ENCODE measurements at places on chromosomes 4 and X.

GRCh38 chr4:5050520-5051277, 581 bp upstream of the STK32B start:
- DNase-seq: no peak

- DNase-seq: no peak
Measured at GRCh38 chr4:13612569-13612968, 15.0 kb downstream of the BOD1L1 start.

DNA sequence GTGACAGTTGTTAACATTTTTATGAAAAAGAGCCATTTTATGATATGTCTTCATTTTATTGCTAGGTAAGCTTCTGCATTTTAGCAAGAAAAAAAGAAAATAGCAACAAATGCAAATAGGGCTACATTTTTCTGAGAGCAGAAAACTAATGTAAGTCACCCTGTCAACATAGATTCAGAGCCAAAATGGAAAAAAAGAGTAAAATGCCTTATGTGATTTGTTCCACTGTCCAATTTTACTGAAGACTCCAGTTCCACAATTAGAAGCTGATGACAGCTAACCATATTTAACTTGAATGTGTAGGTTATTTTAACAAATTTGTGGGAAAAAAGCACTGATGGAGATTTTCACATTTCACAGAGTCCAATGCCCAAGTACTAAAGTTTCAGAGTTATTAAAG, 772.3 kb downstream of the FAT4 start:
- no peak for DNase-seq

GRCh38 chr4:97900229-97900628, 243.0 kb downstream of the STPG2 start:
- DNase-seq: no peak

DNA sequence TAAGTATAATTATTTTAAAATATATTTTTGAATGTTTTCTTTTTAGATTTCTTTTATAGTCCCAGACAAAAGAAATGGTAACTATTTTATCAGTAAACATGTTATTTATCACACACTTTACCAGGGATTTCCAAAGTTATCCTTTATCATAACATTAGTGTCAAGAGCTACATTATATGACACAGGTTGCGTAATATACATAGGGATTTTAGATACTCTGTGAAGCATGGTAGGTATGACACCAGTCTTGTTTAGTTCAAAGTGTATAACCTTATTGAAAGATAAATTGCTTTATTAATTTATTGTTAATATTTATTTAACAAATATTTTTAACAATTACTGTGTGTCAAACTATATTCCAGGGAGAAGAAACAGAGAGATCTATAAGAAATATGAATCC, 163.3 kb upstream of the PABPC4L start:
- DNase-seq: no peak

DNA sequence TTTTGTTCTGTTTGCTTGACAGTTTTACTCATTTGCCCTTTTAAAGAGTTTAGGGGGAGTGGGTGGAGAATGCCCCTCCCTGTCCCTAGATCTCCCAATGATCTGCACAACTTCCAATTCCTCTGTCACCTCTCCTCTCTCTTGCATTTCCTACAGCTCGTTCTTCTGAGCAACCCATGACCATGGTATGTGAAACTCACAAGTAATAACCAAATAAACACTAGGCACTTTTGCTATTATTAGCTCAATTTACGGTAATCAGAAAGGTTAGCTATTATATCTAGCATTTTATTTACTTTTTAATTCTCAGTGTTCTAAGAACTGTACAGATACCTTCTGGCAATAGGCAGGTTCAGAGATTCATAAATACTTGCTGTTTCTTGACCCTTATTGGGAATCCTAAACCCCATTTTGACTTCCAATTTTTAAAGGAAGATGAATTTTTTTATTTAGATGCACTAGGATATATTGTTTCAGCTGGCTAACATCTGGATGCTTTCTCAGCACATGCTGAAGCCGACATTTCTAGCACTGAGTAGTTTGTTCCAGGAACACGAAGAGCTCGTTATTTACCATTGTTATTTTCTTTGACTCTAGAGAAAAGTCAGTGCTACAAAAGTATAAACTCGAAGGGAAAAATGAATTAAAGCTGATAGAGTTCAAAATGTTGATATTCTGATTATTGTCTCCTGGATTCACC, 194.7 kb upstream of the TLL1 start:
- DNase-seq: no peak

GRCh38 chr4:151631349-151631748, 129.5 kb downstream of the GATB start:
- DNase-seq: no peak

DNA sequence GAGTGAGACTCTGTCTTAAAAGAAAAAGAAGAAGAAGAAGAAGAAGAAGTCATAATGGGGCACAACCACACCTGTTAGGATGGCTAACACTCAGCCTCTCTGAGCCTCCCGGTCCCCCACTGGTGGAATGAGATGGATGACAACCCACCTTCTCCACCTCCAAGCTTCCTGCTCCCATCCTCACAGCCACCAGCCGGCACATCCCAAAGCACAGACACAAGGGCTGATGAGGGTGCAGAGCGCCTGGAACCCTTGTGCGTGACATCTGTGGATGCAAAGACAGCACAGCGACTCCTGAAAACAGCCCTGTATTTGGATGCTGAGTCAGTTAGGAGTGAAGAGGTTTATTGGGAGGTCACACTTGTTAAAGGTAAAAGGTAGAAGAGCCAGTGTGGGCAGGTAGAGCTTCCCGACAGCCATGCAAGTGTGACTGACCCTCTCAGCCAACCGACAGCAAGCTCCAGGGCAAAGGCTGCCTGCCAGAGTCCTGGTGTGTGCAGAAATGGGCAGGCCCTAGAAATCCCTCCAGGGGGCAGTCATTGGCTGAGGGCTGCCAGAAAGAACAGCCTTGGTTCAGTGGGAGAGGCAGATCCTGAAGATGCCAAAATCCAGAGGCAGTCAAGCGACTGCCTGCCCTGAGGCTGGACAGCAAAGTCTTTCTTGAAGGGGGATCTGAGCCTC, 26.6 kb upstream of the MAN2B2 start:
- no peak for DNase-seq

DNA sequence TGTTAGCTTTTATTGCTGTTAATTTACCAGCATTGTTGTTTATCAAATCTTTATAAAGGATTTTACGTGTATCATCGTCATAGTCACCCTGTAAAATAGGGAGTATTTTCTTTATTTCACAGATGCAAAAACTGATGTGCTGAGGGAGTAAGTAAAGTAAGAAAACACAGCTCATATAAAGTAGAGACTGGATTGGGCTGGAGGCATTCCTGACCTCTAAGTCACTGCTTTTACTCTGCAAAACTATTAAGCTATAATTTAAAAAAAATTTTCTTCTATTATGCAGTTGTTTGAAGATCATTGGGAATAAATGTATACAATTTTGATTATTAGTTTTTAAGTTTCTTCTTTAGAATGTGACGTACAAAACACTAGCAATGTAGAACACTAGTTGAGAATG, 45.9 kb downstream of the NUDT6 start:
- no peak for DNase-seq

- no peak for DNase-seq
Measured at GRCh38 chr4:11704186-11704830, 275.6 kb upstream of the HS3ST1 start.

DNA sequence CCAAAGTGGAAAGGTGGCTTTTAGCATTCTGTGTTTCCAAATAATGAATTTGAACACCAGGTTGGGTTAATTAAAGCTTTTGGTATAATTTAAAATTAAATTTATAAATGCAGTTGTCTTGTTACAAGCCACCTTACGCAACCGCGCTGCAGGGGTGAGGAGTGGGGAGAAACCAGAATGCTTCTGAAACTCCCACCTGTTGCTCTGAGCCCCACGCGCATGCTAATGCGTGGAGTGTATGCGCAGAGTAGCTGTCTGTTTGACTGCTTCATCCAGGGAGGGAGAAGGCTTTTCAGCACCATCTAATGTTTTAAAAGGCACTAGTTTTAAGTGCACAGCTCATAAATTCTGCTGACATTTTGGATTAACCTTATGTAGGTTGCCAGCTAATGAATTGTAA, 12.5 kb downstream of the OGT start:
- no peak for DNase-seq

DNA sequence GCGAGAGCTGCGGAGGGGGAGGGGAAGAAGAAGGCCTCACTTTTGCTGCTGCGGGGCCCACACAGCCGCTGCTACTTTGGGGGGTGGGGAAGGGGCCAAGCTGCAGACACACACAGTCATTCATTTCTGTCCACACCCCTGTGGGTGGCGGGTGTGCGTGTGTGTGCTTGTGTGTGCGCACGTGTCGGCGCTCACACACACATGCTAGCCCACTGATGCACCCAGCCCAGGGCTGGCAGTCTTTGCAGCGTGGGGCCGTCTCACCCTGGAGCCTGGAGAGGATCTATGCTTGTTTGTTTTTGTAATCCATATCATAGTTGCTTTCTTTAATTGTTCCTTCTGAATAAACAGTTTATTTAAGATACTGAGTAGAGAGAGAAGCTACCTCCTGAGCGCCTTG, 4.0 kb downstream of the DUSP9 start:
- DNase-seq: no peak

DNA sequence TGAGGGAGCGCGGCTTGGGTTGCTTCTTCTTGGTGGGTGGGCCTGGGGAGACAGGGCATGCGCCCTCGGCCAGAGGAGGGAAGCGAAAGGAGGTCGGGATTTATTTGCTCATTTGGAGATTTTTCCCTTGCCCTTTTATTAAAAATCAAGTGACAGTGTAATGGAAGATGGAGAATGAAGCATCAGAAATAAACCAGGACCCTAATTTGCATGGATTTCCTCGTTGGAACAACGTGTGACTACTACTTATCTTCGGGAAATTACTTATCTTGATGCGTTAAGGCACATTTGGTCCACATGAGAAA, 709 bp upstream of the CLOCK start:
- no peak for DNase-seq

- DNase-seq: no peak
Measured at GRCh38 chr4:18536428-18536827, 514.9 kb upstream of the LCORL start.

- DNase-seq: no peak
Measured at GRCh38 chr4:104869831-104870230, 276.8 kb upstream of the TET2 start.

GRCh38 chr4:48369248-48369647, 27.9 kb downstream of the SLAIN2 start:
- DNase-seq: no peak

- no peak for DNase-seq
Measured at GRCh38 chr4:142265536-142265935, 580.6 kb downstream of the INPP4B start.

DNA sequence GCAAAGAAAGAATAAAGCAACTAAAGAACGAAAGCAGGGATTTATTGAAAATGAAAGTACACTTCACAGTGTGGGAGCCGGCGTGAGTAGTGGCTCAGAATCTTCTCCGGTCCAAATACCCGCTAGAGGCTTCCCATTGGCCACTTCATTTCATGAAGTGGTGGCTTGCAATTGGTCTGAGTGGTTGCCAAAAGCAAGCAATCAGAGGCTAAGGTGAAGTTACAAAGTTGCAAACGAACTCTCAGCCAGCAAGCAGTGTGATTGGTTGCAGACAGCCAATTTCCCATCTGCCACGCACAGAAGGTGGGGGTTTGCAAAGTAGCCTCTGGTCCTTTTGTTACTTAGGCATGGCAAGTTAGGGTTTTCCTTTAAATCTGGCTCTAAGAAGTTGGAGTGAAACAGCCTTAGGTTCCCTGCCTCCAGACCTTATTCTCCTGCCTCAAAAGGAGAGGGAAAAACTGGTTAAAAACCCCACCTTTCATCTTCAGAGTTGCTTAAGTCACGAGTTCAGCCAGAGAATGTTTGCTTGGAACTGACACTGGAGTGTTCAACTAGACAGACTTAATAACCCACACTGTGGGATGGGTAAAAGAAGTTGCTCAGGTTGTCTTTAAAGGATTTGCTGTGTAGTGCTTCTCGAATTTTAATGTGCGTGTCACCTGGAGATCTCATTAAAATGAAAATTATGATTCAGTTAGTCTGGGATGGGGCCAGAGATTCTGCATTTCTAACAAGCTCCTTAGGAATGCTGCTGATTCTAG, 6.9 kb upstream of the CLOCK start:
- no peak for DNase-seq

DNA sequence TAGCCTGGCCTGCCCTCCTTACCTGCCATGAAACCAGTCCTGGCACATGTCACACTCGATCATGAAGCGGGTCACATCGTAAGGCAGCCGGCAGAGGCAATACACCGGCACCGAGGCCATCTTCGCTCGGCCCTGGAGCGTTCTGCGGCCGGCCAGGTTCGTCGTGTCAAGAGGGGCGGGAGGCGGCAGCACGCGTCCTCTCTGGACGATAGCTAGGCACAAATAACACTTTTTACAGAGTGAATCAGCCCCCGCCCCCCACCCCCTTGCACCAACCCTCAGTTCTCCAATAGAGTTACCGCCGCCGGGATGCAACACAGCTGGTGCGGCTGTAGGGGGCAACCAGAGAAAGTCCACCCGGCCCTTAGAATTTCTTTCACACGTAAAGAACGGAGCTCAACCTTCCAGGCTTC, 1.7 kb downstream of the PHF8 start:
- DNase-seq: no peak

DNA sequence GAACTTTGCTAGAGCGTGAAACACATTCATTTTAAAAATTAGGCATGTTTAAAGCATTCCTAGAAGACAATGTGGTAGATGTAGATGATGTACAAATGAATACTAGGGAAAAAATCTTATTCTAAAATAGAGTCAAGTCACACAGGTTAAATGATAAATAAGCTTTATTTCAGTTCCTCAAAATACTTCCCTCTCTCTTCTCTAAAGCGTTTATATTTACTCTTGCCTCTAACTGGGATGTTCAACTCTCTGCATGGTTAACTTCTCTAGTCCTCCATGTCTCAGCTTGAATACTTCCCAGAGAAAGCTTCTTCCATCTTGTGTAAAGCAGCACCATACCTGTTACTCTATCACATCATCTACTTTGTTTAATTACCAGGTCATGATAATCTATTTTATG, 30.9 kb upstream of the GLRA3 start:
- no peak for DNase-seq

DNA sequence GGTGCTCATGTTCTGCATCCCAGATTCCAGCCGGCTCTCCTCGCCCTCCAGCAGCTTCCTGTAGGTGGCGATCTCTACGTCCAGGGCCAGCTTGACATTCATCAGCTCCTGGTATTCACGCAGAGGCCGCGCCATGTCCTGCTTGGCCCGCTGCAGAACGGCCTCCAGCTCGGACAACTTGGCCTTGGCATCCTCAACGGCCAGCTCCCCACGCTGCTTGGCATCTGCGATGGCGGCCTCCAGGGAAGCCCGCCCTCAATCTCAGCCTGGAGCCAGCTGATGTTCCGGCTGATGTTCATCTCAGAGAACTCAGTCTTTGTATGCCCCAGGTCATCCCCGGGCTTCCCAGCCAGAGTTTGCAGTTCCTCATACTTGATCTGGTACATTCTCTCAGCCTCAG, 431.8 kb upstream of the DIPK2B start:
- DNase-seq: no peak

- DNase-seq: no peak
Measured at GRCh38 chr4:23001478-23001877, 308.7 kb downstream of the GBA3 start.

Measured in stimulated activated CD8-positive, alpha-beta memory T cell treated with anti-CD3 and anti-CD28 coated beads, Interleukin-4, amount 100 ng/mL, for 1 hour (primary cell).